Thyroid gland (tissue), 4 donors: ENCODE measurements at places on chromosomes 1 and 21.

DNA sequence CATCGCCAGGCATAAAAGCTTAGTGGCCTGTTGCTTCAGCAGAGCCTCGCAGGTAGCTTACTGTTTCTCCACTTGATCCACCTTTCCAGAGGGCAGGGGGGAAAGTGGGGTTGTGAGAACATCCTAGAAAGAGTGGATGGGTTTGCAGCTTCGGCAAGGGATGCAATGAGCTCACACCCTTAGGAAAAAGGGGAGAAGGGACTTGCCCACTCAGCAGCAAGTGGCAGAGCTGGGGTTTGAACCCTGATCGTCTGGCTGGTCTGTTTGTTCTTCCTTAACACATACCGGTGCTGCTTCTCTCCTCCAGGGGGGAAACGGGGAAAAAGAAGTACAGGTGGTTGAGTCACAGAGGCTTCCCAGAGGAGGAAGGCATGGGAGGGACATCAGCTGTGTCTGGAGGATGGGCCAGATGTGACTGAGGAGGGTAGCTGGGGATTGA, 1.0 kb downstream of the TMEM201 start:
- no peak for DNase-seq

GRCh38 chr21:45364468-45365185, 40.3 kb upstream of the COL18A1 start:
- no peak for DNase-seq

- no peak for DNase-seq
Measured at GRCh38 chr1:29603622-29604021, 367.3 kb downstream of the PTPRU start.

DNA sequence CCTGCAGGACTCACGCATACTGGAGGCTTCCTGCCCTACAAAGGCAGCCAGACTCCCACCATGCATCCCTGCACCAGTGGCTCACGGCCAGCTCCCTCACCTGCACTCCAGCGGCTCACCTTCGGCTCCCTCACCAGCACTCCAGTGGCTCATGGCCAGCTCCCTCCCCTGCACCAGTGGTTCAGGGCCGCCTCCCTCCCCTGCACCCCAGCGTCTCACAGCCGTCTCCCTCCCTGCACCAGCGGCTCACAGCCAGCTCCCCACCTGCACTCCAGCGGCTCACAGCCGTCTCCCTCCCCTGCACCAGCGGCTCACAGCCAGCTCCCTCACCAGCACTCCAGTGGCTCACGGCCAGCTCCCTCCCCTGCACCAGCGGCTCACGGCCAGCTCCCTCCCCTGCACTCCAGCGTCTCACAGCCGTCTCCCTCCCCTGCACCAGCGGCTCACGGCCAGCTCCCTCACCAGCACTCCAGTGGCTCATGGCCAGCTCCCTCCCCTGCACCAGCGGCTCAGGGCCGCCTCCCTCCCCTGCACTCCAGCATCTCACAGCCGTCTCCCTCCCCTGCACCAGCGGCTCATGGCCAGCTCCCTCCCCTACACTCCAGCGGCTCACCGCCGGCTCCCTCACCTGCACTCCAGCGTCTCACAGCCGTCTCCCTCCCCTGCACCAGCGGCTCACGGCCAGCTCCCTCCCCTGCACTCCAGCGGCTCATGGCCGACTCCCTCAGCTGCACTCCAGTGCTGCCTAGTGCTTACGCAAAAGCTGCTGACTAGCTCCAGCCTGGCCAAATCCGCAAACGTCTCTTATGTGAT, 324.5 kb downstream of the NPHP4 start:
- no peak for DNase-seq

GRCh38 chr1:36453051-36453450, 2.8 kb upstream of the OSCP1 start:
- DNase-seq: no peak

GRCh38 chr1:212728606-212729005, 29.0 kb upstream of the BATF3 start:
- DNase-seq: no peak

GRCh38 chr1:159959451-159959850, 5.4 kb upstream of the SLAMF9 start:
- DNase-seq: no peak
